ENCODE measurements at places on chromosomes 12 and 14.

GRCh38 chr12:64177001-64177400, 45.1 kb downstream of the KICS2 start:
- DNase-seq: no peak

- DNase-seq: no peak
Measured at GRCh38 chr12:24823808-24824515, 124.9 kb downstream of the BCAT1 start.

GRCh38 chr12:54240129-54240528, 39.8 kb downstream of the CBX5 start:
- DNase-seq: no peak

GRCh38 chr14:101711041-101711856, 50.3 kb upstream of the PPP2R5C start:
- no peak for DNase-seq

GRCh38 chr14:102154821-102155549, 15.3 kb downstream of the WDR20 start:
- DNase-seq: no peak

DNA sequence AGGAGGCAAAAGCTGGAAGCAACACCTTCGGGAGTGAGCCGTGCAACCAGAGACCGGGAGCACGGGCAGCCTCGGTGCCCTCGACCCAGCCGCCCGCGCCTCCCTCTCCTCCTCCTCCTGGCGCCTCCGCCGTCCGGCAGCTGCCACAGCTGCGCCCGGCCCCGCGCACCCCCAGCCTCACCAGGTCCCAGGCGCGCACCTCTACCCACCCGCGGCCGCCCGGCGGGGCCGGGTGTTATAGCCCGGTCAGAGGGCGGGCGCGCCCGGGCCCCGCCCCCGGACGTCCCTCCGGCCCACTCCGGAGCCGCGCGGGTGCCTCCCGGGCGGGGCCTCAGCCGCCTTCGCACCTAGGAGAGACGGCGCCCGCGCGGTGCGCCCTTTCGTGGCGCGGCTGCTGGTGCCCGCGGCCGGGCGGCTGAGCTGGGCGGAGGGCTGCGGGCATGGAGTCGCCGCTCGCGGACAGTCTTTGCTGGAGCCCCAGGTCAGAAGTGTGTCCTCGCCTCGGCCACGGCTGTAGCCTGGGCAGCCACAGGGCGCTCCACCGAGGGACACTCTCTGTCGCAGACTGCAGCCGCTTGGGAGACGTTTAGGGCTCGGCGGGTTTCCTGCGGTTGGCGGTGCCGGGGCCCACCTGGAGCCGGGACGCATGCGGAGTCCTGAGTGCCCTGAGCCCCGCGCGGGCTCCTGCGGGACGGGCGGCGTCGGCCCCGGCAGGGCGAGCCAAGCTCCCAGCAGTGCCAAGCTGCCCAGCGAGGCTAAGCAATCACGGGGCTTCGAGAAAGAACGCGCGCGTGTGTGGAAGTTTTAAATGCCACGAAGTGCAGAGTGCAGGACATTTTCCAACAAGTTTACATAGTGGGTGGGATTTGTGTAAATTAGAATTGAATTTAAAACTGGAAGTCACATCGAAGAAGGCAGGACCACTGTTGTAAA, at the start of gene CPM:
Gene CPM, minus strand, starts transcription at position 211 of the 933 bp plus-strand sequence. CDS start 334 bp downstream, outside the sequence.
- peak; percentile 51 for DNase-seq

DNA sequence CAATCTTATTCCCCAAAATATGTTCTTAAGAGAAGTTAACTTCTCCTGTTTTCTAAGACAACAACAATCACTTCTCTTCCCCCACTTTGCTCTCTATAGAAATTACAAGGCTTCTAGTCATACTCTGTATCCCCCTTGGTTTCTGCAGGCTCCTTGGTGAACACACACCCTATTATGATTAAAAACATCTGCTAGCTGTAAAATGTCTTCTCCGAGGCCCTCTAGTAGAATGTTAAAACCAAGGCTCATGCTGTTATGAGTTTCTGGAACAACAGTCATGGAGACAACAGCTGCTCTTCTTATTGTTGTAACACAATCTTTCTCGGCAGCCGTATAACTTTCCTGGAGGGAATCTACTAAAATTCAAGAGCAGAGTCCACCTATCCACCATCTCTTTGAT, 397.5 kb upstream of the CCDC196 start:
- no peak for DNase-seq

- DNase-seq: no peak
Measured at GRCh38 chr14:71190770-71191374, 283.6 kb downstream of the PCNX1 start.

DNA sequence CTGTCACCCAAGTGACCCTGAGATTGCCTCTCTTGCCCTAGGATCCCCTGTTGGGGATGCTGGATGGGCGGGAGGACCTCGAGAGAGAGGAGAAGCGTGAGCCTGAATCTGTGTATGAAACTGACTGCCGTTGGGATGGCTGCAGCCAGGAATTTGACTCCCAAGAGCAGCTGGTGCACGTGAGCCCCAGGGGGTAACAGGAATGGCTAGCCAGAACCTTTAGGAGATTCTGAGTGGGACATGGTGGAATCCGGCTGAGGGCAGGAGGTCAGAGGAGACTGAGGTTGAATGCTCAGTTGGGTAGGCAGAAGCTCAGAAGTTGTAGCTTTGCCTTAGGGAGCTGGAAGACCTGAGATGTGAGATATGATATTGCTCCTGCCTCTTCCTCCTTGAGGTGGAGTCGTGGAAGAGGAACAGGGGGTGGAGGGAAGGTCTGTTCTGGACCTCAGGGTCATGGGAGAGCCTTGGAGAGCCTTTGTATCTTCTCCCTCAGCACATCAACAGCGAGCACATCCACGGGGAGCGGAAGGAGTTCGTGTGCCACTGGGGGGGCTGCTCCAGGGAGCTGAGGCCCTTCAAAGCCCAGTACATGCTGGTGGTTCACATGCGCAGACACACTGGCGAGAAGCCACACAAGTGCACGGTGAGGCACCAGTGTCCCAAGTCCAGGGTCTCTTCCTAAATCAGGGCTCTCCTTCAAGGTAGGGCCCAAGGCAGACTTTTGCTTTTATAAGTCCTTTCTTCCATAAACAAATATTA, 6.3 kb downstream of the GLI1 start:
- DNase-seq: no peak

DNA sequence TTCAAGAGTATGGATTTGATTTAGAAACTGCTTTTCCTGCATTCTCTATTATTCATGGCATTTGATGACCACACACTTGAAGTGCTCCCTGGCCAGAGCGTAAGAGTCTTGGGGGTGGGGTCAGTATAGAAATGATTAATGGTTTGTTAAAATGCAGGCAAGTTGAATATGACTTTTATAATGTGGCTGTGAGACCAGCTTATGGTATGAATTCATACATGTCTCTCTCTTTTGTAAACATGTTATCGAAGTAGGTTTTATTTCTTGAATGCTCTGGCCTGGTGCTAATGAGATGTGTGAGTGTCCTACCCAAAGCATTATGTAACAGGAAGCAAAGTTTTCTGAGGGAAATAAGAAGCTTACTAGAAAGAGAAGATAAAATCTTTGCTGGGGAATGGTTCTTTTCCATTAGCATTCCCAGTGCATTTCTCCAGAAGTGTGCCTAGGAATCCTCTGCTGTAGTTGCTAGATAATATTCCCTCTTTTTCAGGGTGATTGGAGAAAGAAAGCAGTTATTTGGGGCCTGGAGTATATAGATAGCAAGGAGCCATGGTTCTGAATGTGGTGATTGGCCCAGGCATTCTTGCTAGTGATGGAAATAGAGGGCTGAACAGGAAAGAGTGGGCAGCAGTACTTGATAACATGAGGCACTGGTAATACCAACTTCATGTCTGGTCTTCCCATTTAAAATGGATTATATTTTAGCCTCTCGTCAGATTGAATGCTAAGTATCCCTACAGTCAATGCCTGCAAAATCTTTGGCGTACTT, 289.7 kb downstream of the RAD51B start:
- DNase-seq: no peak

DNA sequence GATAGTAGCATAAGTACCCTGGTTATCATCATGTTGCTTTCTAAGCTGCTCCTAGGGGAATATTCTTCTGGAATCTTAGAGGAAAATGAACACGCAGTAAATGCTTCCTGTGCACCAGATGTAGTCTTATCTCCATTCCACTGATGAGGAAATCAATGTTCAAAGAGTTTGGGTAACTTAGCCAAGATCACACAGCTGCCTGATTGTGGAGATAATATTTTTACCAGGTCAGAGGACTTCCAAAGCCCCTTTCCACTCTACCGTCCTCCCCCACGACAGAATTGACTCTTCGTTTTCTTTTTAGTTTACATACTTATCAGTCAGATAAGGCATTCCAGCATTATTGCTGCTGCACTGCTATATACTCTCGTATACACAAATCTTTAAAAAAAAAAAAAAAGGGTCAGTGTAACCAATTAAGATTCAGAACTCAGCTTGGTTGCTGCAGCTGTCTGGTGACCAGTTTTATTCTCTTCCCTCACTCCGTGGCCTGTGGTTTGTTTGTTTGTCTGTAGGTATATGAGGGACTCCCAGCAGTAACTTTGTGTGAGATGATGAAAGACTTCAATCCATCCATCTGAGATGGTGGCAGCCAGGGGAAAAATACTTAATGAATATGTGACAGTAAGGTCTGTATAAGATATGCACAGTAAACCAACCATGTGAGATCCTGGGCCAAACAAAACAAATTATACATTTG, 110.5 kb downstream of the TGFB3 start:
- DNase-seq: no peak

- no peak for DNase-seq
Measured at GRCh38 chr12:2722806-2723205, 72.0 kb upstream of the FKBP4 start.

GRCh38 chr12:19131025-19131444, 1.5 kb downstream of the PLEKHA5 start:
- DNase-seq: no peak

GRCh38 chr14:76371066-76371465, 4.9 kb upstream of the ESRRB start:
- DNase-seq: no peak

- DNase-seq: no peak
Measured at GRCh38 chr12:120625557-120626419, 14.6 kb upstream of the CABP1 start.

GRCh38 chr12:113314121-113314529, 20.8 kb downstream of the SLC8B1 start:
- DNase-seq: no peak

- DNase-seq: no peak
Measured at GRCh38 chr14:22580625-22581024, 8.4 kb downstream of the DAD1 start.

DNA sequence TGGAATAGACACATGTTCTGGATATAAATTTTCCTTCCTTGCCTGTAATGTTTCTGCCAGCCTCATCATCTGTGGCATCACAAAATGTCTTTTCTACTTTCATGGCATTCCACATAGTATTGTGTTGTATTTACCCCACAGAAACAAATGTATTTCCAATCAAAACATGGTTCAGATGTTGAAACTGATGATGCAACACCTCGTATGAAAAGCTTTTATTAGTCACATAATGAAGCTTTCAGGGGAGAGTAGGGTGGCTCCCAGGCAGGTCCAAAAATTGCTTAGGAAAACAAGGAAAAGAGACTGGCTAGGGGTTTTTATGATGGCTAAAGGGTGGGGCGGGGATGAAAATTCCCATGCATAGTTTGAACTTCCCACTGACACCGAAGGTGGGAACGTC, 29.1 kb upstream of the ZNF641 start:
- no peak for DNase-seq

DNA sequence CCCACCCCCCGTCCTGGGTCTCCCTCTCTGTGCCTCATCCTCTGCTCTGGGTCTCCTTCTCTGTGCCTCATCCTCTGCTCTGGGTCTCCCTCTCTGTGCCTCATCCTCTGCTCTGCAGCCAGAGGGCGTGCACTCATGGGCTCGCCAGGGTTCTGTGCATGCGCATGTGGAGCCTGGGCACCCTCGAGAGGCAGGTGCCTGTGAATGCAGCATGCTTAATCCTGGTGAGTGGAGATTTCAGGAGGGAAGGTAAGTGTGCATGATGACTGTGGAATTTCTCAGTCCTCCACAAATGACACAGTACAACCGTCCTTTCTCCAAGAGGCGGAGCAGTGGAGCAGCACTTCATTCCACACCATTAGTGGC, 65.2 kb downstream of the EP400 start:
- no peak for DNase-seq

DNA sequence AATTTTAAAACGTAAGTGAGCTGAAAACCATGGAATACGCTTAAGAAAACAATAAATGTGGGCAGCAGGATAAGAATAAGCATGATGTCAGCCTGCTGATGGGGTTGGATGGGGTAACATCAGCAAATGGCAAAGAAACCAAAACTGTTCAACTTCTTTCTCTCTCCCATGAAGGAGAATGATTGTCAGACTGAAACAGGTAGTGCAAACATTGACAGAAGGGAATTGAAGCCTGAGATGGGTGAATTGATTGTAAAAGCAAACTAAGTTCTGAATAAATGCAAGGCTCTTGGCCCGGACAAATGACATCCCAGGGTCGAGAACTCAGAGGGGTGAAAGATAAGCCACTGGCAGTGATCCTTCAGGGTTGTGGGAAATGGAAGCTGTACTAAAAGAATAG, 182.6 kb downstream of the ETV6 start:
- no peak for DNase-seq

DNA sequence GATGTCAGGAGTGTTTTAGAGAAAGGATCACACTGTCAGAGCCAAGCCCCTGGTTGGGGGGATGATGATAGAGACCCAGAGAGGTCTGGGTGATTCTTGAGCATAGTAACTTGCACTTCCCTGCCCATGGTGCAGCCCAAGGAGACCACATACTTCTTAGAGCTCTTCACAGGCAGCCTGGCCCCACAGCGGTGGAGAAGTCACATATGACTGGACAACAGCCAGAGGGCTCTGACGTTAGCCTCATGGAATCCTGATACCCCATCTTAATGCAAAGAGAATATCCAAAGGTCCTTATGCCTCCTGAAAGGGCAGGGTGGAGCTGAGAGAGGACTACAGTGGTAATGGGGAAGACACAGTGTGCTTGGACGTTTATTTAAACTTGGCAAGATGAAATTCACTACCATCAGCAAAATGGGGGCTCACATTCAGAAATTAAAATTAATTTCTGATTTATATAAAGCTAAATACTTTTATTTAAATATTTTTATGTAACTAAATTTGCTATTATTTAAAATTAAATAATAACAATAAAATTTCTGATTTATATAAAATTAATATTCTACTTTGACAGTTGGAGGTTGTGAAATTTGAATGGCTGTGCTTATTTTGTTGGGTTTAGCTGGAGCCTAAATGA, 131.3 kb downstream of the KTN1 start:
- no peak for DNase-seq

- DNase-seq: no peak
Measured at GRCh38 chr12:7068240-7068993, 7.9 kb downstream of the C1S start.

GRCh38 chr14:95535226-95536021, 574 bp downstream of the GLRX5 start:
- no peak for DNase-seq

DNA sequence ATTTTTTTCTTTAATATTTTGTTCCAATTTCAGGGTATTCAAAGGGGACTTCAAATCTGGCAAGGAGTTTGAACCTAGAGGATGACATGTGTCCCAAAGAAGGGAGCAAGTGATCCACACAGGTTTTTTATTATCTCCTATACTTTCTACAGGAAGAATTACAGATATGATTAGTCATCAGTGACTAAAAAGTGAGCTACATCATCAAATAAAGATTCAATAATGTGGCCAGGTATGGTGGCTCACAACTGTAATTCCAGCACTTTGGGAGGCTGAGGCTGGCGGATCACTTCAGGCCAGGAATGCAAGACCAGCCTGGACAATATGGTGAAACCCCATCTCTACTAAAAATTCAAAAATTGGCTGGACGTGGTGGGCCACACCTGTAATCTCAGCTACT, 24.2 kb downstream of the GLT8D2 start:
- DNase-seq: no peak
